ENCODE measurements at places on chromosomes 6 and 20.

- DNase-seq, result no peak
These were observed 86.9 kb downstream of the PHACTR1 start for GRCh38 chr6:12803486-12803885.

GRCh38 chr6:62971976-62972658 is 239.2 kb upstream of the FKBP1C start:
- DNase-seq, result no peak

DNA sequence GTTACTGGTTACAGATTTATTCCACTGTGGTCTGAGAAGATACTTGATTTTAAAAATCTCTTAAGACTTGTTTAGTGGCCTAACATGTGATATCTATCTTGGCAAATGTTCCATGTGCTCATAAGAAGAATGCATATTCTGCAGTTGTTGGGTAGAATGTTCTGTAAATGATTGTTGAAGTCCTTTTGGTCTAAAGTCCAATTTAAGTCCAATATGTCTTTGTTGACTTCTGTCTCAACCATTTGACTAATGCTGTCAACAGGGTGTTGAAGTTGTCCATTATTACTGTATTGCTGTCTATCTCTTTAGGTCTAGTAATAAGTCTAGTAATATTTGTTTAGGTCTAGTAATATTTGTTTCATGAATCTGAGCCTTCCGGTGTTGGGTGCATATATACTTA is 387.8 kb upstream of the RUNX2 start:
- no peak for DNase-seq

- DNase-seq, result no peak
These were observed 5.9 kb upstream of the GPSM3 start for GRCh38 chr6:32198345-32198696.

DNA sequence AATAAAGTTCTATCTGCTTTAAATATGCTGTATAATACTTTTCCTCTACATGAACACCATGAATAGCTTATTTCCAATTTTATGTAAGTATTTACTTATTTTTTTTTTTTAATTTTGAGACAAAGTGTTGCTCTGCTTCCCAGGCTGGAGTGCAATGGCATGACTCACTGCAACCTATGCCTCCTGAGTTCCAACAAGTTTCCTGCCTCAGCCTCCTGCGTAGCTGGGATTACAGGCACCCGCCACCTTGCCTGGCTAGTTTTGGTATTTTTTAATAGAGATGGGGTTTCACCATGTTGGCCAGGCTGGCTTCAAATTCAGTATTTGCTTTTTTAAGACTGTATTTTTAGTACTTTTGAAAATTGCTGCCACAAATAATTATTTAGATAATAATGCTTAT is 1365.9 kb downstream of the GRIK2 start:
- DNase-seq, result no peak

GRCh38 chr6:429515-430121 is 38.1 kb downstream of the IRF4 start:
- DNase-seq, result no peak

DNA sequence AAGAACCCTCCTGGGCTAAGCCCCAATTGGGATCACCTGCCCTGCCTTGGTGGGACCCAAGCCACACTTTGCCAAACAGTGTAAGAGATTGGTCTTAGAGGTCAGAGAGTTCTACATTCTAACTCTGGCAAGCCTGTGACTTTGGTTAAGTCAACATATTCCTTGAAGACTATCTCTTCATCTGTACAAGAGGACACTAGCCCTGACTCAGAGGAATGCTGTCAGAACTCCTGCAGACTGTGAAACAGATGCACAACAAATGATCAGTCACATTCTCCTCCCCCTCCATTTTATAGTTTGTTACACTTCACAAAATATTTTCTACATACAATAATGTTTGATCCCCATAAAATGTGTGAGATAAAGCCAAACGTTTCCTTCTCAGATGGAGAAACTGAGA is 91.7 kb upstream of the EPB41L1 start:
- no peak for DNase-seq

DNA sequence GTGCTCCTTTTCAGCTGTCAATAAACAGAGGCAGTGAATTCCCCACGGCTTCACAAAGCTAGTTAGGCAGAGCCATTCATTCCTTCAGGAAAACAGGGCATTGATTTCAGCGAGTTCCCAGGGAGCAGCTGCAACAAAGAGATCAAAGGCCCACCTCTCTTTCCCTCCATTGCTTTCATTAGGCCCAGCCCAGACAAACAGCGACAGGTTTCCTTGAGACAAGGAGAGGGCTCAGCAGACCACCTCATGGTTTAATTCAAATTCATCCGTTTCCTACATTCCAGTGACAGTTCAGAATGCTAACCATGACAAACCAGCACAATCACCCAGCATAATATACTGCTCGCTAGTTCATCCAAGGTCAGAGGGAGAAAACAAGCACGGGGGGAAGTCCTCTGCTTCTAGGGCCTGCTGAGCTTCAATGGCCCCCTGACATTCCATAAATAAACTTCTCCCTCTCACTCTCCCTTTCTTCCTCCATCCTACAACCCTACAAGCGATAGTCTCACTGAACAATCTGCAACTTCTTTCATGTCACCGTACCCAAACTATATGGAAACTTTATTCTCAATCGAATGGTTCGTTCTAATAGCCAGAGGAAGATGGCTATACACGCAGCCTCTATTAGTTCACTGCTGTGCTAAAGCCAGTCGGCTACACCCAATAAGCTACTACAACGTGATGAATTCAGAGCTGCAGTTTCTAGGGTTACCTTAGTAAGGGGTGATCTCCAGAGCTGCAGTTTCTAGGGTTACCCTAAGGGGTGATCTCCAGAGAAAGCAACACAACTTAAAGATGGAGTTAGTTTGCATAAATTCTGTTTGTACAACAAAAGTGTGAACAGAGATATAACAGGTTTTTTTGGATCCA is 34.7 kb downstream of the PLAGL1 start:
- DNase-seq, result no peak

- DNase-seq, result no peak
These were observed 13.3 kb downstream of the ANKRD60 start for GRCh38 chr20:58215116-58215515.

DNA sequence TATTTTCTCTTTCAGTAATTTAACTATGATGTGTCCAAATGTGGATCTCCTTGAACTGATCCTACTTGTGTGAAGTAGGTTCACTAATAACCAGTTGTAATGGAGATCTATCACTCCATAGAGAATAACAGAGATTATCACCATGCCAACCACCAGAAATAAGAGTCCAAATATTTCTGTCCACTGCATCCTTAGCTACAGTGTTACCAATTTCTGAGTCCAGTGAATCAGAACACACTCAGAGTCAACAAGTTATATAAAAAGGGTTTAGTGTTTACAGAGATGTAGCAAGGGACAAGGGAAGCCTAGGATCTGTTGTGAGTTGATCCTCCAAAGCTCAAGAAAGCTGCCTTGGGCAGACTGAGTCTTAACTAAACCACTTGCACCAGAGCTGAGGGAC is 882.8 kb downstream of the TBC1D32 start:
- DNase-seq, result no peak

- DNase-seq, result no peak
These were observed at the start of gene CALHM5 for GRCh38 chr6:116511424-116512110. Gene CALHM5 (plus strand): TSS chr6:116511639. CDS start chr6:116511697, 58 bp downstream.

DNA sequence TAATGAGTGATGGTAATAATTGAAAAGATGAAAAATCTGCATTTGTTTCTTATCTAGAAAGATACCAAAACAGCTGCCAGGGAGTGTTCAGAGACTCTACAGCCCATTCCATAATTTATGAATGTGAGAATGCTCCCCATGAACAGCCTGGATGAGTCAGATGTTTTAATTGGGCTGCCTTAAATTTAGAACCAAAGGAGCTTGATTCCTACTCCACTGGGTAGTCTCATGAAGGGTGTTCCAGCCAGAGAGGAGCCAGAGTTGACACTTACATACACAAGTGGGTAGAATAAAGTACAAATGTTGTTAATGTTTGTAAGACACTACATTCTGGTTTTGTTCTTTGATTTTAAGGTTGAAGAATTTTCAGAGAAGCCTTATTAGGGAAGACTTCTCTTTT is 158.7 kb upstream of the PRND start:
- no peak for DNase-seq

DNA sequence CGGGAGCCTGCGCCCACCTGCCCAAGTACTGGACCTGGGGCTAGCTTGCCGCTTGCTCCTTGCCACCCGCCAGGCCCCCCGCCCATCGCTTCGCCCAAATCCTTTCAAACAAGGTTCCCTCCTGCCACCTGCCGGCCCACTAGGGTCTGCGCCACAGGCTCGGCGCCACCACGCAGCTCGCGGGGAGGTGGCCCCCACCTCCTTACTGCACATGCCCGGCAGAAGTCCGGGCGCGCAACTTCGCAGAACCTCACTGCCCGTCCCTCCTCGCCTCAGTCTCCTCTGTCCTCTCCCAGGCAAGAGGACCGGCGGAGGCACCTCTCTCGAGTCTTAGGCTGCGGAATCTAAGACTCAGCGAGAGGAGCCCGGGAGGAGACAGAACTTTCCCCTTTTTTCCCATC is 11.2 kb downstream of the GNAS-AS1 start:
- DNase-seq, result no peak

GRCh38 chr20:2395136-2395535 is 14.4 kb downstream of the TGM6 start:
- no peak for DNase-seq

- no peak for DNase-seq
These were observed 4.8 kb downstream of the F13A1 start for GRCh38 chr6:6315660-6316059.

- no peak for DNase-seq
These were observed 129.1 kb downstream of the PACRG start for GRCh38 chr6:162856885-162857284.

DNA sequence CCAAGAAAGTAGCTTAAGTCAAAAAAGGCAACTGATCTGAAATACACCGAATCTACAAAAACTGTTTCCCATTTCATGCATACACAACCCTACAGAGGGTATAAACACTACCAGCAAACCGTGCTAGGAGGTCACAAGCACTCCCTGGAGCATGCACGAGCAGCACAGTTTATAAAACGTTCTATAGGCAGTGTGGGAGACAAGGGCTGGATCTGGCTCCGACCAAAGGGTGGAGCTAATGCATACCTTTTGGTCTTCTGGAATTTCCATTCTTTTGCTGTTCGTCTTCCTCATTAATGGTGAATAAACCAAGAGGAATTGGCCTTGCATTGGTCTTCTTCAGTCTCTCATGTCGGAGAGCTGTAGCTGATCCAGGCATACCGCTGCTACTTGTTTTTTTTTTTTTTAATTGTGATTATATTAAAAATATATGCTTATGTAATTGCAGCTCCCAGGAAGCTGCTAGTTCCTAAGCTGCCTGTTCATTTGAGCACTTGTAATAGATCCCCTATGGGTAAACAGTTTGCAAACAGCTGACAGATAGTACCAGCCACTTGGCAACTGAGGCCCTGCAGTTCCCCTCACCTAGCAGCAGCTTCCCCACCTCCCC is 24.5 kb downstream of the MAP7 start:
- DNase-seq, result no peak

DNA sequence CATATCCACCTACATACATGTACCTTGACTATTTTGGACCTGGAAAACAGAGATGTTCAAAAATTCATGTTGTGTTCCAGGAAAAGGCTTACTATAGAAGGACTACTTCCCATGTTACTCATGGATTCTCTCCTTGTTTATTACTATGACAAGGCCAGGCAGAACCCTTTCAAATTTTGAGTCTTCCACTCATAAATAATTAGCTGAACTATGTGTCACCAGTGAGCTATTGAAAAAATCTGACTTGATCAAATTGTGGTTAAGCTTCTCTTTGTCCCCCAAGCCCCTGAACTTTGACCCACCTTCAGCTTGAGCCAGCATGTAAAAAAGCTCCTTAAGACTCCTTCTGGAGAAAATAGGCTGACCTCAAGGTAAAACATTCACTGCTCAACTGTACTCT is 1142.8 kb upstream of the EYS start:
- no peak for DNase-seq

GRCh38 chr6:50062051-50062450 is 12.3 kb upstream of the DEFB112 start:
- DNase-seq, result no peak

DNA sequence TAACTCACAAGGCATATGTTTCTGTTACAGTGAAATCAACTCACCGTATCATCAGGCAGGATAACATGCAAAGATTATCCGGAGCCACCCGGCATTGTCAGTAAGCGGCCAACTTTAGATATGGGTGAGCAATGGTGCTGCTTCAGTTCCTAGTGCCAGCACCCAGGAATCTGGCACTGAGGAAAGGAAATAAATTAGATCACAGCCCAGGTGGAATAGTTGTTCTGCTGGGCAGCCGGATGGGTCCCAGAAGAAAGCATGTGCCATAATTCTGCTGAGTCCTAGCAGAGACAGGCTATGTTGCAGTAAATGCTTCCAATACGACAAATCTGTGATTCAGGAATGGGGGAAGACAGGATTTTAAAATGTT is 183.6 kb upstream of the SPTLC3 start:
- DNase-seq, result no peak

GRCh38 chr6:1777921-1778685 is 168.4 kb downstream of the FOXC1 start:
- DNase-seq, result no peak

GRCh38 chr6:148530394-148530953 is 187.8 kb downstream of the SASH1 start:
- no peak for DNase-seq

DNA sequence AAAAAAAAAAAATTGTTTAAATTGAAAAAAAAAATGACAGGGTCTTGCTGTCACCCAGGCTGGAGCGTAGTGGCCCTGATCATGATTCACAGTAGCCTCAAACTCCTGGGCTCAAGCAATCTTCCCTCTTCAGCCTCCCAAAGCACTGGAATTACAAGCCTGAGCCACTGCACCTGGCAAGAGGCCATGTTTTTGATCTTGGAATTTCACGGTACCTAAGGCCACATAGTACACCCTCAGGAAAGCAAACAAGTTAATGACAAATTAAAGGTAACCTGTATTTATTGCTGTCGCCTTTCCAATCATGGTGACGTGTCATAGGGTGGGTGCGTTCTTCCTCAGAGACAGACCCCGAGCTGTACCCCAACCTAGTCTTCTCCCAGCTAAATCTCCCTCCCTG is 79.2 kb downstream of the LINC00237 start:
- DNase-seq, result no peak

GRCh38 chr6:154558513-154558912 is 48.0 kb upstream of the CNKSR3 start:
- no peak for DNase-seq

- DNase-seq, result no peak
These were observed 41.1 kb upstream of the MAP3K4 start for GRCh38 chr6:160950507-160950906.

- DNase-seq, result no peak
These were observed 1026.1 kb downstream of the KIF16B start for GRCh38 chr20:15547119-15547518.

Data from T-helper 17 cell (primary cell).